ENCODE measurements at places on chromosomes 16 and 17. TPM values are rescaled to one million over a fixed set of nuclear protein-coding genes. Genes with fewer than 3 reads are reported as not detected.

The KRTAP2-2 gene
- total RNA-seq, result not detected

The MT4 gene
- total RNA-seq, result not detected

The TPPP3 gene
- total RNA-seq, result not detected

The PERCC1 gene
- total RNA-seq, result 0.33 TPM

The SLC38A8 gene
- not detected for total RNA-seq

The CTRB2 gene
- total RNA-seq, result not detected

The BLMH gene
- total RNA-seq, result 68.0 TPM

The RNF112 gene
- total RNA-seq, result 0.20 TPM

The NETO2 gene
- 8.6 TPM for total RNA-seq

The B3GNT9 gene
- total RNA-seq, result 5.6 TPM

The RHBDF1 gene
- total RNA-seq, result 0.33 TPM

The PPP1R27 gene
- not detected for total RNA-seq

The PDP2 gene
- total RNA-seq, result 33.3 TPM

All from activated CD8-positive, alpha-beta memory T cell treated with anti-CD3 and anti-CD28 coated beads, Interleukin-2, amount 10 ng/mL, durations not matched to agents 7 days and 5 days (primary cell).